ENCODE measurements at places on chromosomes 6 and 20.

DNA sequence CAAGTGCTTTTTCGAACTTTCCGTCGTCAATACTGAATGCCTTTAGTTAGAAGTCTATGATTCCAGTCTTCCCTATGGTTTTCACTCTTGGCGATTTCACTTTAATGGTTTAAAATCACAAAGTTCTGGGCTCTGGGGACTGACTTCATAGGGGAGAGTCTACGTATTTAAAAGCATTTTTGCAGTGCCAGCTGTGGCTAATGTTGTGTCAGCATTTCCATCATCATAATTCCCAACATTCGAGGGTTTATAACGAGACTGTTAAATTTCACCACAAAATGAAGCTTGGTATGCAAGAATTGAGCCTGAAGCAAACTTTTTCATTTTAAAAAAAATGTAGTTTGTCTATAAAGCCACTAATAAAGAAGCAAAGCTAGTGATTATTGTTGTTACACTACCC is 242.7 kb downstream of the SOX4 start:
- no peak for DNase-seq

DNA sequence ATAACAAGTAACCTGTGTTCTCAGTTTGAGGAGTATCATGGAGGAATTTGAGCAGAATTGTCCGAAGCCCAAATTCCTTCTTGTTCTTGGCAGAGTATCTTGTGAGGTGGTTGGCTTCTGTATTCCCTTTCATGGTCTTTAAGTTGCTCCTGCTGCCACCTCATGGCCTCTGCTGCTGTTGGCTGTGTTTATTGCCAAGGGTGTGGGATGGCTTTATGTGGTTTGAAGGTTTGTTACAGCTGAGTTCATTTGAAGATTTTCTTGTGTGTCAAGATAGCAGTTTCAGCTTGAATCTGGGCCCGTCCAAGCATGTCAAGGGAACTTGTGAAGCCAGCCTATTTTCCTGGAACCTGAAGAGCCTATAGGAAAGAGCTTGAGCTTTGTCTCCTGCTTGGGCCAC is 20.2 kb upstream of the TTK start:
- no peak for DNase-seq

DNA sequence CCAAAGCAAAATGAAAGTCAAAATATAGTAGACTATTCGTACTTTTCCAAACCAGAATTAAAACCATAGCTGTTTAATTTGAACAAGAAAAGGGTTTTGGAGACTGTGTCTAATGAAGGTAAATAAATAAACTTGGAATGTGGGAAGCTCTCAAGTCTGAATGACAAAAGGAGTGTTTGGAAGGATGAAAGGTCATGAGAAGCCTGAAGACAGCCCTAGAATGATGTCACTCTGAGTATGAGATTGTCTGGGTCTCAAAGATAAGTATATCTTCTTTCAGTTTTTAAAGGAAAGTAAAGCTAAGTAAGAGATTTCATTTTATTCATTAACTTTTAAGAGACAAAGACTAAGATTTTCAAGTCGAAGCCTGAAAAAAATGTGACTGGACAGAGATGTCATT is 72.9 kb downstream of the RFX6 start:
- DNase-seq: no peak

GRCh38 chr20:59925899-59926298 is 7.5 kb downstream of the SYCP2 start:
- DNase-seq: no peak

- no peak for DNase-seq
Observed at GRCh38 chr6:113362301-113363047, 494.7 kb upstream of the MARCKS start.

DNA sequence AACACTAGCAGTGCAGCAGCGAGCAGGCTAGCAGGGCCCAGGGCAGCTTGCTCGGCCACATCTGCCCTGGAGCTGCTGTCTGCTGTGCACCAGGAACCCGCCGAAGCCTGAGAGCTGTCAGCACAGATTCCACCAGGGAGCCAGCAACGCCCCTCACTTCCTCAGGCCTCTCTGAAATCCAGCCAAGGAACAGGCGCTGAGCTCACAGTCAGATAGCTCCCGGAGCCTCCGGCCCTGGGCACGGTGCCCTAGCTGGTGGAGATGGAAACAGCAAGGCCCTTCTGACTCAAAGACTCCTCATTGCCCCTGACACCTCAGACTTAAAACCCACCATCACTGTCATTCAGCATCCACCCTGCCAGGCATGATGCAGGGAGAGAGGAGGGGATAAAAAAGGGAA is 839.4 kb downstream of the MAFB start:
- no peak for DNase-seq
